ENCODE measurements at places on chromosomes 5 and 9. TPM values are rescaled to one million over a fixed set of nuclear protein-coding genes. Genes with fewer than 3 reads are reported as not detected.

Gene CARD6
- 0.09 TPM for total RNA-seq

- no peak overlapping the region for H3K27ac ChIP-seq
- no peak overlapping the region for H3K4me3 ChIP-seq
- peaks cover 16% of the 10 kb centered on the region for H3K36me3 ChIP-seq
- DNase-seq = no peak
Measured at GRCh38 chr9:83642793-83643192, 19.9 kb downstream of the IDNK start.

GRCh38 chr9:31210978-31211570 lies 1173.4 kb upstream of the ACO1 start:
- no peak overlapping the region for H3K4me3 ChIP-seq
- DNase-seq = peak; percentile 62
- H3K27ac ChIP-seq = no peak overlapping the region
- no peaks in the 10 kb centered on the region for H3K4me1 ChIP-seq

GRCh38 chr9:93180938-93181337 lies 3.0 kb upstream of the WNK2 start:
- H3K4me1 ChIP-seq = peaks cover 3% of the 10 kb centered on the region
- no peak overlapping the region for H3K4me3 ChIP-seq
- peaks cover 36% of the 10 kb centered on the region for H3K27me3 ChIP-seq
- H3K36me3 ChIP-seq = no peaks in the 10 kb centered on the region
- DNase-seq = no peak
- H3K27ac ChIP-seq = no peak overlapping the region

GRCh38 chr9:131167146-131167692 lies 41.8 kb downstream of the NUP214 start:
- H3K27me3 ChIP-seq = no peaks in the 10 kb centered on the region
- H3K4me1 ChIP-seq = no peaks in the 10 kb centered on the region
- H3K4me3 ChIP-seq = no peak overlapping the region
- peaks cover 49% of the 10 kb centered on the region for H3K36me3 ChIP-seq
- no peak for DNase-seq

DNA sequence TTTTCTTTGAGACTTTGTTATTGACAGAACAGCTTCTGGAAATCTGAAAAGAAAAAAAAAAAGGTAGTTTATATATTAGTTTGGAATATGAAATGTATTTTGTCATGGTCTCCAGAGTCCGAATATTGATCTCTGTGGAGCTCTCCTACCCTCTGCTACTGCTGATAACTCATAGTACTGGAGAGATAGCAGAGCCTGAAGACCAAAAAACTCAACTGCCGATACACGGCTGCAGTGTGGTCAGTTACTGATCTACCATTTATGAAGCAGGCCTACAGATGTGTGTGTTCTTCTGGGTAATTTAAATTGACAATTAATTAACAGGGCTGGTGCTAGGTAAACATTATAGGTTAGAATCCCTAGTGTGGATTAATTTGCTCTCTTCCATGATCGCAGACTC lies 3.8 kb upstream of the FAM120A start:
- no peaks in the 10 kb centered on the region for H3K27me3 ChIP-seq
- no peaks in the 10 kb centered on the region for H3K4me1 ChIP-seq
- H3K4me3 ChIP-seq = no peak overlapping the region
- H3K27ac ChIP-seq = no peak overlapping the region

DNA sequence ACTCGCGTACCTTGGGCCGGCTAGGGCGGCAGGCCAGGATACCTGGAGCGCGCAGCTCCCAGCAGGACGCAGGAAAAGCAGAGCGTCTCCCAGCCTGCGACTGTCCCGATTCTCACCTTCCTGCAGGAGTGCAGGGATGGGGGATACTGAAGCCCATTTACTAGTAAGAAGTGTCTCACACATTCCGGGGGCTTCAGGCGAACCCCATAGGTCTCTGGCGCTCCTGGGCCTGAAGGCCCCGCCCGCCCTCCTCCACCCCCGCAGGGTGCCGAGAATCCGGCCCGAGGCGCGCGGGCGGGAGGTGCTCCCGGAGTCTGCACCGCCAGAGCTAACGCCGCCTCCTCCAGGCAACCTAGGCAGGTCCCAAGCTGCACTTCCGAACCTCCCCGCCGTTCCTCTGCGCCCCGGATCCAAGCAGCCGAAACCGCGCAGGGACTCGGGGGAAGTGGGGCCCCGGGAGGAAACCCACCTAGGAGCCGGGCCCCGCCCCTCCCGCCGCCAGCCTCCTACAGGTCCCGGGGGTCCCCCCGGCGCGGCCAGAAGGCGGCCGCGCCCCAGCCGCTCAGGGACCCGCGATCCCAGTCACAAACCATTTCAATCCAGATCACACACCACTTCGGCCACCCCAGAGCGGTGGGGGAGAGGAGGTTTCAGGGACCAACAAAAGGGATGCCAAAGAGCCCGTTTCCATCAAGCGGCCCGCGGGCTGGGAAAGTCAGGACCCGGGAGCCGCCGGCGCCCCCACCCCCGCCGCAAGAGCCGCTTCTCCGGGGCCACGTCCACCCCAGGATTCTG lies 1.2 kb downstream of the ROR2 start:
- H3K4me3 ChIP-seq = peak overlapping the region; percentile 97
- DNase-seq = peak; percentile 92
- peak overlapping the region; percentile 5 for H3K27ac ChIP-seq
- no peaks in the 10 kb centered on the region for H3K27me3 ChIP-seq
- H3K4me1 ChIP-seq = peaks cover 11% of the 10 kb centered on the region
- peaks cover 18% of the 10 kb centered on the region for H3K36me3 ChIP-seq

- no peak overlapping the region for H3K4me3 ChIP-seq
- no peak for DNase-seq
- H3K27ac ChIP-seq = no peak overlapping the region
- H3K36me3 ChIP-seq = no peaks in the 10 kb centered on the region
- peaks cover 5% of the 10 kb centered on the region for H3K27me3 ChIP-seq
Measured at GRCh38 chr5:142178651-142179050, 70.1 kb downstream of the NDFIP1 start.

- no peaks in the 10 kb centered on the region for H3K27me3 ChIP-seq
- H3K27ac ChIP-seq = no peak overlapping the region
- no peaks in the 10 kb centered on the region for H3K4me1 ChIP-seq
- H3K4me3 ChIP-seq = no peak overlapping the region
- no peak for DNase-seq
- H3K36me3 ChIP-seq = no peaks in the 10 kb centered on the region
Measured at GRCh38 chr5:59685793-59686192, 207.7 kb downstream of the PDE4D start.

DNA sequence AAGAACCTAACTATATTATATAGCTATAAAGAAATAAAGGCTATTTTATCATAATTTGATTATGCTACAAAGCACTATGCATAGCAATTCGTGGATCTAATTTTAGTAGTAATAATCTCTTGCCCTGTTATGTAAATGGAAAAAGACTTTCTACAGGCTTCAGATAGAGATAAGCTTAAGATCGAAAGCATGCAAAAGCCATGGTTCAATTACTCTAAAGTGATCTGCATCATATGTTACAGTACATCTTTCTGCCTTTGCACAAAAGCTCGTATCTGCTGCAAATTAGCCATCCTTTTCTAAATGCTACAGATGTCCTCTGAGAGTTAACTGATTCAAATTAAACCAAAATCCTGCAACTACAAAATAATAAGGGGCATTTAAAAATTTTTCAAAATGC lies 234.8 kb upstream of the TMEM161B start:
- DNase-seq = no peak
- H3K4me1 ChIP-seq = no peaks in the 10 kb centered on the region
- H3K36me3 ChIP-seq = no peaks in the 10 kb centered on the region
- H3K4me3 ChIP-seq = no peak overlapping the region
- H3K27ac ChIP-seq = no peak overlapping the region

DNA sequence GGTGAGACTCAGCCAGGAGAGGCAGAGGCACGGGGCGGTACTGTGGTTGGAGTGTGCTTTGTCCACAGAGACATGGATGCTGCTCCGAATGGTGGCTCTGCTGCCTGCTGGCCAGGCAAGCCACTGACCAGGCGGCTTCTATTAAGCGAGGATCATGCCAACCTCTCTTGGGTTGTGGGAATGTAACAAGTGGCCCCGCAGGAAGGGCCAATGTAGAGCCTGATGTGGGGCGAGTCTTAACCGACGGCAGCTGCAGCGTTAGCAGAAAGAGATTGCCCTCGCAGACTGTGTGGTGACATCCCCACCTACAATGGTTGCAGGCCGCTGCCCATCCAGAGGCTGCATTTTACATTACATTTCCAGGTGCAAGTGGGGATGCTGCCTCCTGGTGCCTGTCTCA lies 46.6 kb upstream of the SLC25A51 start:
- no peak overlapping the region for H3K4me3 ChIP-seq
- DNase-seq = no peak
- H3K27ac ChIP-seq = no peak overlapping the region
- peaks cover 91% of the 10 kb centered on the region for H3K36me3 ChIP-seq
- peaks cover 3% of the 10 kb centered on the region for H3K4me1 ChIP-seq

- H3K36me3 ChIP-seq = no peaks in the 10 kb centered on the region
- no peaks in the 10 kb centered on the region for H3K27me3 ChIP-seq
- no peak for DNase-seq
- H3K4me3 ChIP-seq = no peak overlapping the region
- no peaks in the 10 kb centered on the region for H3K4me1 ChIP-seq
Measured at GRCh38 chr9:135394131-135394530, 85.5 kb upstream of the PPP1R26 start.

Gene CIZ1
- 110 TPM for total RNA-seq

DNA sequence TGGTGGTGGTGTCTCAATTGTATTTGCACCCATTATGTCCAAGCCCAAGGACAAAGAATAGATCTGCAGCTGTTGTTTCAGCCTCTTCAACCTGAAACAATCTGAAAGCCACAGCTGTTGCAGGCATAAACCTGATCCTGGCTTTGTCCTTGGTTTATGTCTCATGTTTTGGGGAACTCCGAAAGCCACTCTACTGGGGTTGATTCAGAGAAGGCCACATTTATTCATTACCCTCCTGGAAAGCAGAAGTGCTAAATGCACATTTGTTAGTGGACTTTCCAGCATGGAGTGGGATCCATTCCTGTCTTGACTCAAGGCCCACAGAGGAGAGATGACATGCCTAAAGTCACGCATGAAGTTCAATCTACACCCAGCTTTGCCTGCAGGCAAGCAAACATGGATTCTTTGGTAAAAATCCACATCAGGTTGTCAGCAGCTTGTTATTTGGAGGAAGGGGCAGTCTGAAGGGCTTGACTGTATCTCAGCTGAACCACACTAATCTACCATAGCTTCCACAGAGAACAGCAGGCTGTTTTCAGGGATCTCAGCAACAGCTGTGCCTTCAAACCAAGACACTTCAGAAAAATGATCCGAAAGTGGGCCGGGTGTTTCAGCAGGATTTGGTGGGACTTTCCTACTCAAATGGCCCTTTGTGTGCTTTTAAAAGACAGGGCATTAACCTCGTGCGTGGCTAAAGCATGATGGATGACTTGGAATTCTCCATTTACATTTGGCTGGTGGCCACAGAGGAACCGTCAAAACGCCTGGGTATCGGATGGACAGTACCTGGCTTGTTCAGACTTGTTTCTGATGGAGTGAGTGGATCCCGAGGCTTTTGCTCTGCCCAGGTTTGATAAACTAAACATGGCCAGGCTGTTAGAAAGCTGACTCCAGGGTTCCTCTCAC lies 36.2 kb upstream of the ADAM19 start:
- H3K4me3 ChIP-seq = peak overlapping the region; percentile 11
- no peaks in the 10 kb centered on the region for H3K27me3 ChIP-seq
- H3K27ac ChIP-seq = peak overlapping the region; percentile 52
- DNase-seq = no peak

DNA sequence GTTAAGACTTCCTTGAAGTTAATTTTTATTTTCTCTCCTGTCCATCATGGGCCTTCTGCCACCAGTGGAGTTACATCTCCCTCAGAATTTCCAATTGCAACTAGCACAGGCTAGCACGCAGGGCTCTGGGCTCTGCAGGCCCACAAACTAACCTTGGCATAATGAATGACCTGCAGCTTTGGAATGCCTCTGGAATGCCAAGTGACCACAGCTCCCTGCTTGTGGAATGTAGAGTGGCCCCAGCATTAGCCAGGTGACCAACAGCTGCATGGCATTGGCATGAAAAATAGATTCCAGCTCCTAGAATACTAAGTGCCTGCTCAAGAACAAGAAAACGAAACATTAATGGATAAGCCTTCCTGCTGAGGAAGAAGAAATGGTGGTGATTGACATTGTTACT lies 726.1 kb downstream of the BRINP1 start:
- peak overlapping the region; percentile 7 for H3K4me3 ChIP-seq
- H3K27ac ChIP-seq = no peak overlapping the region
- H3K27me3 ChIP-seq = no peaks in the 10 kb centered on the region
- DNase-seq = peak; percentile 87
- H3K36me3 ChIP-seq = no peaks in the 10 kb centered on the region

- no peak for DNase-seq
- H3K4me1 ChIP-seq = peaks cover 10% of the 10 kb centered on the region
Measured at GRCh38 chr9:4152876-4153275, 147.0 kb downstream of the GLIS3 start.

- peaks cover 30% of the 10 kb centered on the region for H3K36me3 ChIP-seq
- DNase-seq = no peak
- H3K27me3 ChIP-seq = no peaks in the 10 kb centered on the region
- H3K27ac ChIP-seq = no peak overlapping the region
Measured at GRCh38 chr9:111662576-111663300, 1.3 kb downstream of the GNG10 start.

DNA sequence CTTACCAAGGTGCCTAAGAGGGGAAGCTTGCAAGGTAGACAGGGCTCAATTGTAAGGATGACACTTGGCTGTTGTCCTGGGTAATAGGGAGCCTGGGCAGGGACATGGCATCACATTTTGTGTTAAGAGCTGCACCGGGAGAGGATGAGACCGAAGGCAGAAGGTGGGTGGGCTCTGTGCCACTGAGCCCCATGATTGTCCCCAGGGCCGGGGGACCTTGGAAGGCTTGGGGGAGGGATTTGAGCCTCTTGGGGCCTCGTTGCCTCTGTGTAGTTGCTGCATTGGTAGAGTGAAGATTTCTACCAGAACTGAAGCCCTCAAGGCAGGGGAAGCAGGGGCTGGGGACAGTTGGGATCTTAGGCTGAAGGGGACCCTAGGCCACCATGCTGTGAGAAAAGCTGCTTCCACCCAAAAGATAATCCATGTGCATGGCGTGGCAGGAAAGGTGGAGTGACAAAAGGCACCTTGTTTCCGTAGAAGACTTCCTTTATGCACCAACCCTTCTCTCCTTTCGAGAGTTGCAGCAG lies 11.9 kb downstream of the FGF18 start:
- H3K4me3 ChIP-seq = no peak overlapping the region
- no peaks in the 10 kb centered on the region for H3K27me3 ChIP-seq
- H3K36me3 ChIP-seq = no peaks in the 10 kb centered on the region
- DNase-seq = no peak
- H3K4me1 ChIP-seq = no peaks in the 10 kb centered on the region

DNA sequence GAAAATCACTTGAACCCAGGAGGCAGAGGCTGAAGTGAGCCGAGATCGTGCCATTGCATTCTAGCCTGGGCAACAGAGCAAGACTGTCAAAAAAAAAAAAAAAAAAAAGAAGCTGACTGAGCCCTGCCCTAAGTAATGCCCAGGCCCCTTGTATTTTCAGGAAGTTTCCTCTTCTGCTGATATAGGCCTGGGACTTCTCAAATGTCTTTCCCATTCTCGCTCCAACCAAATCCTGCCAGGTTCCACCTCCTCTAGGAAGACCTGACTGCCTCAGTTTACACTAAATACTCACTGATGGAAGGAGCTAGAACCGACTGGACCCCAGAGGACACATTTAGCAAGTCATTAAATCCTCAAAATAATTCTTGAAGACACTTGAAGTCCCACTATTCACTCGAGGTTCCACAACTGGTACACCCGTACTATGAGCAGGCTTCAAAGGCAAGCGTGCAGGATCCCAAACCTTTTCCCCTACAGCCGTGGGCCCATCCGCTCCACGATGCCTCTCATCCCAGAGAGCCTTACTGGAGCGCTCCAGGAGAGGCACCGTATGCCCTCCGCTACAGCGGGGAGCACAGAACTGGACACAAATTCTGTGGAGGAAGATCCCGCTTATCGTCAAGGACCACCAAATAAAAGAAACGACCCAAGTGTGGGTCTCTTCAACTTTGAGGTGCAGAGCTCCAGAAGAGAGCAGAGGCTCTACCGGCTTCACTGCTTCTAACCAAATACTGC lies 676 bp downstream of the NOL6 start:
- no peak overlapping the region for H3K27ac ChIP-seq
- peak overlapping the region; percentile 100 for H3K4me3 ChIP-seq
- H3K36me3 ChIP-seq = peaks cover 30% of the 10 kb centered on the region

Data from endodermal cell (in vitro differentiated cells).